CD4-positive, alpha-beta T cell (primary cell): ENCODE measurements at places on chromosomes 12 and 14.

GRCh38 chr14:24831677-24832076 lies 197.7 kb upstream of the GZMB start:
- DNase-seq: no peak

DNA sequence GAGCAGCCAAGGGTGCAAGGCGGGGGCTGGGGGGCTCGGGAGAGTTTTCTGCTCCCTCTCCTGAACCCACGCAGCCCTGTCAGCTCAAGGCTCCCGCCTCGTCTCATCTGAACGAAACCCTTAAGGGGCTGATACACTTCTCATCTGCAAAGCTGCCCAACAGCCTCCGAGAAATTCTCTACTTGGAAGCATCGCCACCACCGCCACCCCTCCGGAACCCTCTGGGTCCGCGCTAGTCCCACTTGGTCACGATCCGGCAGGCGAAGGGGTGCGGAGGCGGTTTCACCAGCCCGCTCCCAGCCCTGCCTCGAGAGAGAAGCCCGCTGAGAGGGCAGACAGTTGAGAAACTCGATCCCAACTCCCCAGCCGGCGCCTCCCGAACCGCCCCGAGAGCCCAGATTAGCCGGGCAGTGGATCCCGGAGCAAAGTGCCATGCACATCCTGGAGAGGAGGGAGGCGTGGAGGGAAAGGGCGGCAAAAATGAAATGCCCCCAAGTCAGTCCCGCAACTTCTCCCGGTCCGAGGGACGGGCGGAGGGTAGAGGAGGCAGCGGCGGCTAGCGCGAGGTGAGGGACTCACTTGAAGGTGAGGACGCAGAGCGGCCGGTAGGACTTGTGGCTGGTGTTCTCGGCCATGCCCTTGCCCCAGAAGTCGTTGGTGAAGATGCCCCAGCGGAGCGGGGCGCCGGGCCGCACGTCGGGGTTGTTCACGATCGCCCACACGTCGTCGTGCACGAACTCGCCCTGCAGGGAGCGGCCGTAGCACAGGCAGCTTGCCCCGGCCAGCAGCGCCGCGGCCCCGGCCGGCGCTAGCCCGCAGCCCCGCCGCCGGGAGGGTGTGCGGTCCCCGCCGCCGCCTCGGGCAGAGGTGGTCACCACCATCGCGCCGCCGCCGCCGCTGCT lies 620 bp downstream of the TMTC1 start:
- DNase-seq: no peak

- no peak for DNase-seq
Measured at GRCh38 chr12:57467915-57468314, 8.3 kb downstream of the GLI1 start.

DNA sequence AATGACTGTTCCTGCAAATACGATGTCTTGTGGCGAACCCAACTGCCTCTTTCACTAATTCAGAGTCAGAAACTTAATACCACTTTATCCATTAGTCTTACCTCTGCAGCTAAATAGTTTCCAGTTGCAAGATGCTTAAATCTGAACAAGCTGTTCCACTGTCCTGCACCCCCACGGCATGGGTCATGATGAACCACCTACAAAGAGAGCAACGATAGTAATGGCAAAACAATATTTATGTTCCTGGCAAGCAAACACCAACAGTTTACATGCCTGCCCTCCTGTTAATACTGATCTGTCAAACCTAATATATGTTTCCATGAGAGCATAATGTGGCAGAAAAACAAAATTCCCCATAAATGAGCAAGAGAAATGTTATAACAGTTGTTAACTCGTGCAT lies 121.9 kb downstream of the ITPR2 start:
- DNase-seq: no peak

DNA sequence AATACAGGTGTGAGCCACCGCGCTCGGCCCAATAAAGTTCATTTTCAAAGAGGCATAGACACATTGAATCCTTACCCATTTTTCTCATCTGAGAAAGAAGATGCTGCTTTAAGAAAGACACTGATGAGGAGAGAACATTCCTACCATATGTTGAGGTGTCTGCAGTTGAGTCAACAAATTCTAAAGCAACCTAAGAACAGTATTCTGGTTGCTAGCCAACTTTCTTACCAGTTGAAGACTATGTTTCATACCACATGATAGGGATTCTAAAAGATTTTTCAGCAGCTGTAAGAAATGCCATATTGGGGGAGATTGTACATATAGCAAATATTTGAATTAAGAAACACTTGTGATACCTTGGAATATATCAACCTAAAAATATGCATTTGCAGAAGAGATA lies 160.1 kb downstream of the SRGAP1 start:
- no peak for DNase-seq

- no peak for DNase-seq
Measured at GRCh38 chr12:85562765-85563164, 273.4 kb downstream of the RASSF9 start.

- DNase-seq: no peak
Measured at GRCh38 chr14:95155045-95155444, 2.3 kb downstream of the DICER1 start.
